ENCODE measurements at places on chromosomes 7 and 10.

DNA sequence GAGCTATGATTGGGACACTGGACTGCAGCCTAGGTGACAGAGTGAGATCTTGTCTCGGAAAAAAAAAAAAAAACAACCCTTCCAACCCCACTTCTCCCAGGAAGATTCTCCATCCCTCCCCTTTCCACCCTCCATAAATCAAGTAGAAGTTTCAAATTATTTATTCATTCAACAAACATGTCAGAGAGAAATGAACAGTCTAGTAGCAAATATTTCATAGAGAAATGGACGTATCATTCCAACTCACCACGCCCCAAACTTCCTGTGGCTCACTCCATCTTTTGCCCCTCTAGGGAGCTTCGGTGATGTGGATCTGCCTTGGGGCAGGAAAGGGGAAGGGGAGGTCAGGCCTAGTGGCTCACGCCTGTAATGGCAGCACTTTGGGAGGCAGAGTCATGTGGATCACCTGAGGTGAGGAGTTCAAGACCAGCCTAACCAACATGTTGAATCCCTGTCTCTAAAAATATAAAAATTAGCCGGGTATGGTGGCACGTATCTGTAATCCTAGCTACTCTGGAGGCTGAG is 638 bp upstream of the TRAPPC14 start:
- DNase-seq = no peak

GRCh38 chr10:17578603-17579002 is 38.6 kb downstream of the HACD1 start:
- no peak for DNase-seq

DNA sequence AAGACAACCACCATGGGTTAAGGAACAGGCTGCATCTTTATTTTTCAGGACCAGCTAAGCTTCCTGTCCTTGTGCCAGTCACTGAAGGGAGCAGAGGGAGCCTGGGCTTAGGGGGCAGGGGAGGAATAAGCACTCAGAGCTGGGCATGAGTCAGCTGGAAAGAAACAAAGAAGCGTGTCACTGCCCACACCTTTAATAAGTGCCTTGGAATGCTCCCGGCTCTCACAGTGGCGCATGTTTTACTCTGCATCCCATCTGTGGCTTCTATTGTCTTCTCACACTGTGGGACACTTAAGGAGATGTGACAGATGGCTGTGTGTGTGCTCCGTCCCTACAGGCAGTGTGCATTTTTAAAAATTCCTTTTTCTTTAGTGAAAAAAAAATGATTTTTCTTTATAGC is 71.7 kb downstream of the MTURN start:
- DNase-seq = no peak

- peak; percentile 46 for DNase-seq
These were observed at the start of gene CACNB2 for GRCh38 chr10:18140149-18140956. CACNB2 (plus strand) TSS chr10:18140424.

DNA sequence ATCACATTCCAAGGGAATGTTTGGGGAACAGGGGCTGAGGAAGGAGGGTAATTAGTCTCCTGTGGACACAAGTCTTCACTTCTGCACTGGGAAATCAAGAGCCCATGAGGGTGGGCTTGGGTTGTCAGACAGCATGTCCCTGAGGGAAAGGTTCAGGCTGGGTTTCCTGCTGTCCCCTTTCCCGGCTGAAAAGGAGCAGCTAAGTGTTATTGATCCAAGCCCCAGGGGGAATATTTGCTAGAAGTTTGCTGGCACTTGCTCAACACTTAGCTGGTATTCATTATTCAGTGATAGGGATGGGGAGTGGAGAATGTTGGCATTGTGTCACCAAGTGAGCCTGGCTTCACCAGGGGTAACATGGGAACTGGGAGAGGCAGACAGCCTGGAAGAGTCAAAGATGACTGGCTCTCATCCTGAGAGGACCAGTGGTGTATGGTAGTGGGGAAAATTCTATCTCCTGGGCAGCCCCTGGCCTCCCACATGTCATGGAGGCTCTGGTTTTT is 344.4 kb upstream of the PODXL start:
- no peak for DNase-seq

All from renal cortex interstitium (tissue), 15 donors.